Mesangial cell (primary cell): ENCODE measurements at places on chromosomes 4 and X. TPM values are rescaled to one million over a fixed set of nuclear protein-coding genes. Genes with fewer than 3 reads are reported as not detected.

The SOD3 gene
- total RNA-seq = 0.65 and 2.5 TPM in 2 replicates

The CAPN6 gene
- under 0.01 and 0.13 TPM in 2 replicates for total RNA-seq

The ZFP42 gene
- total RNA-seq = 6.5 and 9.9 TPM in 2 replicates

The CT45A5 gene
- not detected in 2 replicates for total RNA-seq

The KCTD8 gene
- not detected in 2 replicates for total RNA-seq

The DGKK gene
- not detected in 2 replicates for total RNA-seq

The PHEX gene
- total RNA-seq = under 0.01 and 0.33 TPM in 2 replicates

The CPLX1 gene
- total RNA-seq = 0.16 and 1.8 TPM in 2 replicates

The SPP1 gene
- total RNA-seq = 46.0 and 349 TPM in 2 replicates

The PNMA3 gene
- total RNA-seq = under 0.01 and 0.76 TPM in 2 replicates

The HS6ST2 gene
- total RNA-seq = 5.9 and 6.1 TPM in 2 replicates

The MAB21L2 gene
- total RNA-seq = 3.7 and 5.3 TPM in 2 replicates

The CSAG3 gene
- total RNA-seq = not detected in 2 replicates

The ELF4 gene
- total RNA-seq = 29.0 and 30.3 TPM in 2 replicates

The IBSP gene
- total RNA-seq = not detected in 2 replicates

The XG gene
- total RNA-seq = not detected in 2 replicates

The TBX22 gene
- not detected in 2 replicates for total RNA-seq

The CTAG1A gene
- total RNA-seq = not detected in 2 replicates

The UGT2B15 gene
- total RNA-seq = not detected in 2 replicates

The SPARCL1 gene
- not detected in 2 replicates for total RNA-seq

The UGT2B7 gene
- 50.4 and 185 TPM in 2 replicates for total RNA-seq

The IGSF1 gene
- 0.65 and 1.6 TPM in 2 replicates for total RNA-seq

The RAB41 gene
- not detected in 2 replicates for total RNA-seq

The NOX1 gene
- total RNA-seq = not detected in 2 replicates

The CLIC2 gene
- total RNA-seq = not detected in 2 replicates

The FGF5 gene
- total RNA-seq = 3.5 and 4.7 TPM in 2 replicates

The PPP4R3C gene
- total RNA-seq = not detected in 2 replicates

The IL3RA gene
- total RNA-seq = 0.25 TPM in 1 of 2 replicates, not detected in the other

The TRIM75 gene
- not detected in 2 replicates for total RNA-seq

The SMS gene
- total RNA-seq = 124 and 170 TPM in 2 replicates

The FGG gene
- 0.33 TPM in 1 of 2 replicates, not detected in the other for total RNA-seq
